ENCODE measurements at places on chromosomes 2 and 18. TPM values are rescaled to one million over a fixed set of nuclear protein-coding genes. Genes with fewer than 3 reads are reported as not detected.

GRCh38 chr2:68250652-68251186 lies 1.6 kb downstream of the PPP3R1 start:
- peak overlapping the region; percentile 97 for H3K27ac ChIP-seq
- no peaks in the 10 kb centered on the region for H3K27me3 ChIP-seq
- H3K4me1 ChIP-seq, result peaks cover 73% of the 10 kb centered on the region

Gene TNFAIP6
- 2.9 TPM for total RNA-seq

Gene SPHKAP
- total RNA-seq, result 100 TPM

- H3K4me1 ChIP-seq, result peaks cover 14% of the 10 kb centered on the region
- no peaks in the 10 kb centered on the region for H3K36me3 ChIP-seq
- no peak overlapping the region for H3K27ac ChIP-seq
- DNase-seq, result no peak
These were observed 1.8 kb downstream of the PDE11A start for GRCh38 chr2:178070824-178071223.

DNA sequence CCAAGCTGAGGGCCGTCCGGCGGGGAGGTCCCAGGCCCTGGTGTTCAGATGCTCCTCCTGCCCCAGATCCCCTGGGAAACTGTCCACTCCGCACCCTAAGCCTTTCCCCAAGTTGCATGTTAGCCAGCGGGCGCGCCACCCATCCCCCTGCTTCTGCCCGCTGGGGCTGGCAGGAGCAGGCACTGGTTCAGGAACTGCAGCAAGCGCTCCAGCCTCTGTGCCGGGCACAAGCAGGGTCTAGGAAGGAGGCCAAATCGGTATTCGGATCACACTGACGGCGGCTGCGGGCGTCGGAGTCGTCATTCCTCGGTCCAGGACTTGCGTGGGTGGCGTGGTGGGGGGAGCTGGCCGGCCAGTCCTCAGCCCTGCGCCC lies 53.7 kb downstream of the FAM168B start:
- H3K27ac ChIP-seq, result no peak overlapping the region
- peaks cover 18% of the 10 kb centered on the region for H3K4me1 ChIP-seq
- H3K4me3 ChIP-seq, result peak overlapping the region; percentile 50
- H3K27me3 ChIP-seq, result peaks cover 68% of the 10 kb centered on the region
- no peak for DNase-seq
